ENCODE measurements at places on chromosomes 2 and 18.

- DNase-seq, result no peak
These were observed 68.6 kb downstream of the MERTK start for GRCh38 chr2:111967018-111967417.

DNA sequence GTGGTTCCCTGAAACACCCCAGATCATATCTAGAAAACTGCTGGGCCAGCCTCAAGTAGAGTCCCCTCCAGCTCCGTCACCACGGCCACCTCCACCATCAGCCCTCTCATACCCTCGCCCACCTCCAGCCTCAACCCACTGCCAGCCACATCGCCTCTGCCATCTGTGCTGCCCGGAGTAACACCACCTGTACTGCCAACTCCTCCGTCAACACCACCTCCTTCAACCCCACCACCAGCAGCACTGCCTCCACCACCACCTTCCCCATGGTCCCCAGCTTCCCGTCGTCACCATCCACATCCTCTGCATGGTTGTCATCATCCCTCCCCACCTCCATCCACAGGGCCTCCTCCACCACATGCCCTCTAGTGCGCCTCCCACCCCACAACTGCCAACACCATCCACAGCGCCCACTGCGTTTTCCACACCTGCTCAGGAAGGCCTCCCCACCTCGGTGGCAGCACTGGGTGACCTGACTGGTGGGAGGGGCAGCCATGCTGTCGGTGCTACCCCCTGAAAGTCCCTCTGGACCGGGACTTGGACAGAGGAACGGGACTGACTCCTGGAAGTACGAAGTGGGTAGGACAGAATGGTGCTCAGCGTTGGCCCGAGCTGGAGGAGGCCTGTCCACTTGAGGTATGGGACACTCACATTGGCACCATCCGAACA is 1.6 kb downstream of the SNED1 start:
- DNase-seq, result no peak

GRCh38 chr2:177422271-177422670 is 29.7 kb downstream of the AGPS start:
- DNase-seq, result no peak

- no peak for DNase-seq
These were observed 457.7 kb downstream of the CBLN2 start for GRCh38 chr18:72086421-72086820.

DNA sequence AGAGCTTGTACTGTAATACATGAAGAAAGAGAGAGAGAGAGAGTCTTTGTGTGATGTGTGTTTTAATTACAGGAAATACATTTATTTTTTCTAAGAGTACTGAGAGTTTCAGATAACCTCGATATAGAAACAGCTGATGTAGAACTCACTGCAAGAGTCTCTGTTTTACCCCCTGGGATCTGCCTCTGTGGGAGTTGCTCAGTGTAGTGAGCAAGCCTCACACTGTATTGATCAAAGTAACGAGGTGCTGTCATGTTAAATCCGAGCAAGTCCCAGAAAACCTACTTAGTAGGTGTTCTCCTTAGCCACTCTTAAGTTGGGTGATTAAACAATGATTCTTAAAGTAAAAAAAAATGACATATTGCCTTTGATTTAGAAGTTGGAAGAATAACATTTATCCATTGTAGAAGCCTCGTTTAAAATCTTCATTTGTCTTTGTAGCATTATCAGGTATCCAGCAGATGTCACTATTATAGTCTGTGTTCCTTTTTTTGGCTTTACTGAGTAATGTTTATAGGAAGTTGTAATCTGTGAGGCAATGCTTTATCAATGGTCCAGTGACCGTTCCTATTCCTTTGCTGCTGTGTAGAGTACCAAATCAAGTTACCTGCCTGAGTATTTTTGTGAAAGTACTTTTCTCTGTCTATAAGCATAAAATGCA is 219.0 kb downstream of the MYO3B start:
- no peak for DNase-seq

GRCh38 chr2:176516051-176516602 is 246.9 kb downstream of the MTX2 start:
- no peak for DNase-seq

DNA sequence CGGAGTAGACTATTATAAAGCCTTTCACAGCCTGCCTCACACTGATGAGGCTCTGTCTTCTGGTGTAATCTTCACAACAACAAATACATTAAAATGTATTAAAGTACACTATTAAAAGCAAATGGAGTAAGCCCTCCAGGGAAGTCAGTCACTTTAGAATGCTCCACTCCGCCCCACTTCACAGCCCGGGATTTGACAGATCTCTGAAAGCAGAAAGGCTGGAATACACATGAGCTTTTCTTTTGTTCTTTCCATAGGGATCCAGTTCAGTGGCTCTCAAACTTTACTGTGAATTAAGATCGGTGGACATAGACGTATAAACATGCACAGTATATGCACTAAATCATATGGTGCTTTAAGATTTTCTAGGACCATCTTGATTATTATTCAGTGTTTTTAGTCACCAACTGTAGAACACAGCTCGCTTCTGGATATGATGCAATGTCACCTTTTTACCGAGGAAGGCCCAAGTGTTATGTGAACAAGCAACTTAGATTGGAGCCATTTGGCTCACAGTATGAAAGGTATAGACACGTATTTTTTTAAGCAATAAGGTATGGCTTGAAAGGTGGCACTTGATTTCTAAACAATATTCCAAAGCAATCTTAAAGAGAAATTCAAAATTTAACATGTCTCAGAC is 151.1 kb downstream of the PRKCE start:
- DNase-seq, result no peak

- no peak for DNase-seq
These were observed 33.2 kb downstream of the PTPN4 start for GRCh38 chr2:119792907-119793312.

- DNase-seq, result no peak
These were observed 319.4 kb upstream of the RBMS1 start for GRCh38 chr2:160812830-160813505.

DNA sequence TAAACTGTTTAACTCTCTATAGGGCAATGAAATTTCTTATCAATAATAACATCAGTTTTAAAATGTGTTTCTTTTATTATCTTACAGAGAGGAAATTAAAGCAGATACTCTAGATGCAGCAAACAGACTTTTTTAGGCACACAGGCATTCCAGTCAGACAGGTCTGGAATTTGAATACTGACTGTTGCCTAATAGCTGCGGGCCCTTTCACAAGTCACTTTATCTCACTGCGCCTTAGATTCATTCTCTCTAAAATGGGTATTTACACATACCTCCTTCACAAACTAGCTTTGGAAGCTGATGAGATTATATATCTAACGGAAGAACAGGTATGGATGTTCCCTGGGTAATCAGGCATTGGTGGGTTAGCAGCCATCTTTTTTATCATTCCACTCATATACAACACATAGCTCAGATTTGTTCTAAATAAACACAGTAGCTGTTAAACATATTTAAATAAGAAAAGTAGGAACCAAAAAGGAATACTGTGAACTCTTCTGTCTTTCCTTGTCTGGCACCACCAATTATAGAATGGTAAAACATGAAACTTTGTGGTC is 104.2 kb downstream of the LRP2 start:
- no peak for DNase-seq
